Left ventricle myocardium inferior (tissue), 1 donor: ENCODE measurements at places on chromosomes 3 and 15.

DNA sequence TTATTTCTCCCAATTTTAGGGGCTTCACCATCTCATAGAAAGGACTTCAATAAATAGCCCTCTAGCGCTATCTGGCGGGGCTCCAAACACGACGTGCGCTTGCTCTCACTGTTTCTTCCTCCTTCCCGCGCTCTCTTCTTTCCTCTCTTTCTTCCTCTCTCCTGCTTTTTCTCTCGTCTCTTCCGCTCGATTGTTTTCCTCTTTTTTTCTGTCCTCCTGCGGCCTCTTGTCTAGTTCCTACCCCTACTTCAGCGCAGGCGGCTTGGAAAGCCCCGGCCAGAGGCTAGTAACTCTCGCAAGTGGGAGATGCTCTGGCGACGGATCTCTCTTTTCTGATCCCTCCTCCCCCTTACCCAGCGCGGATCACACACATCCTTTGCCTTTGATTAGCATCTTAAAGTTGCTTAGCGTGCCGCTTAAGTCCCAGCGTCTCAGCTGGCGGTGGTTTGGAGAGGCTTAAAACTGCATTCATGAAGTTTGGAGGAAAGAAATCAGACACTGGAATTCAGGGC is 6.2 kb upstream of the MEIS2 start:
- DNase-seq: peak; percentile 68

DNA sequence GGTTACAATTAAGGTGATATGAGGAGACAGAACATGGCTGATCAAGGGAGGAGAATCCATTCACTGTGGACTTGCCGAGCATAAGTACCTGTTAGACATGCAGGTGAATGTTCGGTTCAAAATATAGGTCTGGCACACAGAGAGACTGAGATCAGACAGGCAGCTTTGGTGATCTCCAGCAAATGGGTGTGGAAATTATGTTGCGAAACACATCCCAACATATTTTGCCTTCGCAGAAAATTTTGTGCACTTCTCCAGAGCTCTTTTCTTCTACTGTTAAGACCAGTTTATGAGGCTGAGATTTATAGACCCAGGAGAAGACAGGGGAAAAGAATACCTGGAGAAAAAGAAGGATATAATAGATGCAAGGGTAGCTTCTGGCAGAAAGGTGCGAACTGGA is 183.2 kb downstream of the NEK10 start:
- DNase-seq: no peak

GRCh38 chr3:42753757-42754156 is 19.3 kb downstream of the CCDC13 start:
- no peak for DNase-seq

DNA sequence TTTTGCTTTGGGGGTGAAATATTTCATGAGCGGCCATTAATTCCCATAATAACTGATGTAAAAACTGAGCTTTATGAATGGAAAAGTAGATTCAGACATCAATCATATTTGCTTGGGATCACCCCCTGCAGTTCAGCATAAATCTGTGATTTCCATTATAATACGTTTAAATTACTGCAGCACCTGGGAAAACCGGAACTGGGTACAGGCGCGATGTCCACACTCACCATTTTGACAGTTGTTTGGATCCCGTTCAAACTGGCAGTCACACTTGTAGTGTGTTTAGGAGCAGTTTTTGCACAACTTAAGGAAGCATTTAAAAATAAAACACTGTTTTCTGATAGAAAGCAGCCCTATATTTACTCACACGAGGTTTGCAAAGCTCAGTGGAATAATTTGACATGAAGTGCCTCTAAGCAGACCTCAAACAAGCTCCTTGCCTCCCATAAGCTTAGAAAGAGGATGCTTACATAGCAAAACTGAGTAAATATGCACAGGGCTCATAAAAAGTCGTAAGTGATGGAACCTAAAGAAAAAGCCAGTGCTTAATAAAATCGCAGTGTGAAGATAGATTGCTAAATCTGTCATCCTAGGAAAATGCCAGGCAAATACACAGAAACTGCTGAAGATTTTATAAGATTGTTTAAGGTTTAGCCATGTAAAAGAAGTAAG is 377.6 kb downstream of the PTPRG start:
- no peak for DNase-seq

DNA sequence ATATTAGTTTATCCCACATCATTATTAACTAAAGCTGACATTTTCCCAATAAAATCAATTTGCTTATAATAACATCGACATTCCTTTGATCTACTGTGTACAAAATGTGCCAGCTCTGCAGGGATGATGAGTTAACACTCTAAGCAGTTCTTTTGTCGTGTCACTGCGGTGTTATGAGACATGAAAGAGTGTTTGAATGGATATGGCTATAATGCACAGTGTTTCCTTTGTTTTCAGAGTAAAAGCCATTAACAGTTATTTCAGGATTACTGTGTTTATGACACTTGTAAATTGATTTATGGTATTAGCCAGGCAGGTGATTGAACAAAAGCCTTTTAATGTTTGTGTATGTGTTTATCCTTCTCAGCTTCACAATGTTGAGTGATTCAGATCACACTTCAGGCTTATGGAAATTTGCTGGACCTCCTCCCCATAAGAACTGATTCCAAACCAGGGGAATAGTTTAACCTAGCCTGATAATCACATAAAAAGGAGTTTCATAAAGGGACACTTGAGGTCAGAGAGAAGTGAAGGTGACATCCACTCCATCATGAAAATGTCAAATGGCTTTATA is 115.7 kb downstream of the CHL1 start:
- DNase-seq: no peak

GRCh38 chr3:160828880-160829279 is 72.8 kb downstream of the PPM1L start:
- no peak for DNase-seq

DNA sequence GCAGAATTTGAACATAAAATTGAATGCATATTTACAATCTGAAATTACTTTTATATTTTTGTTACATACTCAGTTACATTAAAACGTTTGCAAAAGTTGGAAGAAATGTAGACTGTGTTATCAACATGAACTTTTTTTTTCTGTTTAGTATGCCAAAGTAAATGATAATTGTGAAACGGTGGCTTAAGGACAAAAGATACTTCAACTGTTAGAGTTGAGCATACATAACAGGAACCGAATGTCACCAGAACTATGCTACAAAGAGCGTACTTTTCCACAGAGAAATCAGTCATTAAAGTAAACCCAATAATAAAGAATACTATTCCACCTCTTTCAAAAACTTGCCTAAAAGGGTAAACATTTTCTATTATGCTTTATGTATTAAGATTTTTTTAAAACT is 14.3 kb upstream of the DHX36 start:
- no peak for DNase-seq
